Endothelial cell of coronary artery (primary cell): ENCODE measurements at places on chromosomes 2 and 18. TPM values are rescaled to one million over a fixed set of nuclear protein-coding genes. Genes with fewer than 3 reads are reported as not detected.

IL1RL1 gene
- 18.4 and 89.9 TPM in 2 replicates for total RNA-seq

ZBTB7C gene
- not detected in 2 replicates for total RNA-seq

CCL20 gene
- total RNA-seq: 0.81 and 2.1 TPM in 2 replicates

STK25 gene
- 311 and 347 TPM in 2 replicates for total RNA-seq

PTPN18 gene
- 10.2 and 16.9 TPM in 2 replicates for total RNA-seq

MRO gene
- not detected in 2 replicates for total RNA-seq

MEIS1 gene
- 10.5 and 13.6 TPM in 2 replicates for total RNA-seq

RAB27B gene
- total RNA-seq: 0.54 and 3.5 TPM in 2 replicates

DPP4 gene
- 5.0 and 11.3 TPM in 2 replicates for total RNA-seq

TGFA gene
- 0.09 and 0.38 TPM in 2 replicates for total RNA-seq
